ENCODE measurements at places on chromosomes 6 and 20. TPM values are rescaled to one million over a fixed set of nuclear protein-coding genes. Genes with fewer than 3 reads are reported as not detected.

DNA sequence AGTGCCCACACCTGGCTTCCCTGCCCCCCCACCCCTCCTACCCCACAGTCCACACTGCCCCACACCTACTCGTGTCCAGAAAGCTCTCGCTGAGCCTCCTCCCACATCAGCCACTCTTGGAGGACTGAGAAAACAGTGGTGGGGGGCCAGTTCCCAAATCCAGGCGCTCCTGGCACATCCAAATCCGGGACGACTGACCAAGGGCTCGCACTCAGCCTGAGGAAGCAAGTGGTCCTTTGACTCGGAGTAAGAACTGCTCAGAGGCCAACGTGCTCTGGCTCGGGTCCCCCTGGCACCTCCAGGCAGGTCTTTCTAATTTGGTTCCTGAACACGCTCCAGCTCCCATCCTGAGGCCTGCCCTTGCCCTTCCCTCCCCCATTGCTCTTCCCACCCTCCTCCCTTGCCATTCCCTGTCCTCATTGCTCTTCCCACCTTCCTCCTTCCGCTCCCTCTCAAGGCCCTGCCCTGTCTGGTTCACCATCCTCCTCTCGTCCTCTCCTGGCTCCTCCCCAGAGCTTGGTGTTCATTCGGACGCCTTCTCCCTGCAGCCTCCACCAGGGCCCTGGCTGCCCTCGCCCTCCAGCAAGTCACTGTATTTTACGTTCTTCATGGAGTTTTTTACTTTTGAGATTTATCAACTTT lies 83.6 kb downstream of the THBS2 start:
- DNase-seq, result peak; percentile 77

DNA sequence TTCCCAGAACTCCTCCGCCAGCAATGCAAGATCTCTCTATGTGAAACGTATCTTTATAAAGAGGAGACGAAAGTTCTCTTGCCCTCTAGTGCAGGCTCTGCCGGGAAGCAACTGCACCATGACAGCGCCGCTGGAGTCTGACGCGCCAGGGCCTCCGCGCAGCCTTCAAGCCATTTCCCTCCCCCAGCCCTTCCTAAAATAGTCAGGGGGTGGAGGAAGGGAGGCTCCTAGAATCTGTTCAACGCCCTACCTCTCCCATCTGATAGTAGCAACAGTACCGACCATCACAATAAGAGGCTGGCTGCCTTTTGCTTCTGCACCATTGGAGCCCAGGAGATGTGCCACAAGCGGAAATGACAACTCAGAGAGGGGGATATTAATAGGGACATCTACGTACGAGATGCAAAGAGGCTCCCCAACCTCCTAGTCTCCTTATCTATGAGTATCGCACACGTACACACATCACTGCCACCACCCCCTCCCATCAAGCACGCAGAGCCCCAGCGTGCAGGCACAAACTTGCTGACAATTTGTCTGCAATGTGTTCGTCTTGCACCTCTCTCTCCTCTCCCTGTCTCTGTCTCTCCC lies 1.0 kb downstream of the SYNE1 start:
- peak; percentile 77 for DNase-seq

DNA sequence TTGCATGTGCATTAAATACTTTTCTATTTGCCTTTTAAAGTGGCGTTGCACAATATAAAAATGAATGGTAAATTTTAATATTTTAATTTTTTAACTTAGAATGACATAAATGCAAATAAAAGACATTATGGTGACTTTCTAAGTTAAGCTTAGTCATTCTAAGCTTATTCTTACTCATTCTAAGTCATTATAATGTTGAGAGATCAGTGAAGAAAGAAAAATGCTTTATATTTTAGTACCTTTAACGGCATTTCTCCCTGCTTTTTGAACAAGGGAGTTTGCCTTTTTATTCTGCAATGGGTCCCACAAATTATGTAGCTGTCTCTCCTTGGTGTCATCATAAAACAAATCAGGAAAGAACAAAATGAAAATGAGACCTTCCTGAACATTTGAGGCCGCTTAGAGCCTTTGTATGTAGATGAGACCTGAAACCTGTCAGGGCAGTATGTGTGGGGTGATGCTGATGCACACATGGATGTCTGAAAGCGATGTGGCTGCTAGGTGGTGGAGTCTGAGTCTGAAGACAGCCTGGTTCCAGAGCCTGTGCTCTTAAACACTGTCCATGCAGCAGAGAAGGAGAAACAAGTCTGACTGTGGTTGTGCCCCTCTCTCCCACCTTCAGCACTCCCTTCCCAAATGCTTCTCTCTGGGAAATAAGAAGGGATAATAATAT lies 158.0 kb downstream of the PHF3 start:
- no peak for DNase-seq

Gene PPP1R3D
- total RNA-seq, result 8.0 TPM

DNA sequence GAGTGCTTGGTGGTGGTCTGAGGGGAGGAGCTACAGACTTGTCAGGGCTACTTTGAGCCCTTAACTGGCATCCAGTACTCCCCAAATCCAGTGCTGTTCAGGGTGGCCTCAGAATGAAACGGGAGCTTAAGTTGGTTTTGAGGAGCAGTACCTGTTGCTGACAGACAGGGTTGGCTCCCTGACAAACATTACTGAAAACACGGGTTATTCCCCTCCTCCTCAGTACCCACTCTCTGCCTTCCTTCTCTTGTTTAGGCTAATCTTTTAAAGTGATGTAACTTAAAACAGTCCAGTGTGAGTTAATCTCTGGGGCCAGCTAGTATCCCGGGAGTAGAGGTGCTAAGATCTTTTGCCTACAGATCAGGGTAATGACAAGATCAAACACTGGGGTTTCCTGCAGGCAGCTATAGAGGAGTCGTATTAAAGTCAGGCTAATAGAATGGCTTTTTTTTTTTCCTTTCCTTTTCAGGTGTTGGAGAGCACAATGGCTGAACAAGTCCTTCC lies 3.7 kb downstream of the TNFAIP3 start:
- no peak for DNase-seq

Measured in aorta (tissue), 5 donors.